ENCODE measurements at places on chromosomes 7 and 10.

DNA sequence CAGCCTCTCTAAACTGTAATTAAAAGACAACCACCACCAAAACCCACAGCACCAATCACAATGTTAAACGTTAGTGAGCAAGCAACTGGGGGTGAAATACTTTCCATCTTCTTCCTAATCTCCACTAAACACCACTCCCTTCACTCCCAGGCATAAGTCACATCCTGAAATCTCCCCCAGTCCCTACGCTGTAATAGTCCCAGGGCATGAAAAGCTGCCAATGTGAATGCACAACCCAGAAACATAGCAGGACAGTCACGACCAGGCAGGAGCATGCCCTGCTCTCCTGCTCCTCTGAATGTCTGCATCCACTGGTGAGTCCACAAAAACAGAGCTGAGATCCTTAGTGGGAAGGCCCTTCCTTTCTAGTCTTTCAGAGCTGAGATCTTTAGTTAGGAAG is 288.9 kb downstream of the PARD3 start:
- peak; percentile 65 for DNase-seq

GRCh38 chr10:72223743-72224101 is 7.6 kb upstream of the ASCC1 start:
- no peak for DNase-seq

- peak; percentile 90 for DNase-seq
Measured at GRCh38 chr7:115352375-115352774, 430.5 kb downstream of the MDFIC start.

- peak; percentile 81 for DNase-seq
Measured at GRCh38 chr10:86411281-86411841, 44.8 kb upstream of the GRID1 start.

- peak; percentile 88 for DNase-seq
Measured at GRCh38 chr7:40221836-40222235, 87.0 kb downstream of the SUGCT start.

All from HFFc6 (cell line).